ENCODE measurements at places on chromosomes 5 and 9.
A peak's percentile ranks its signal among the peaks of the same experiment; 100 is the strongest.

- DNase-seq = no peak
Measured at GRCh38 chr5:167485061-167485774, 806.2 kb upstream of the WWC1 start.

- peak; percentile 82 for DNase-seq
Measured at GRCh38 chr9:36728651-36729520, 156.2 kb downstream of the MELK start.

DNA sequence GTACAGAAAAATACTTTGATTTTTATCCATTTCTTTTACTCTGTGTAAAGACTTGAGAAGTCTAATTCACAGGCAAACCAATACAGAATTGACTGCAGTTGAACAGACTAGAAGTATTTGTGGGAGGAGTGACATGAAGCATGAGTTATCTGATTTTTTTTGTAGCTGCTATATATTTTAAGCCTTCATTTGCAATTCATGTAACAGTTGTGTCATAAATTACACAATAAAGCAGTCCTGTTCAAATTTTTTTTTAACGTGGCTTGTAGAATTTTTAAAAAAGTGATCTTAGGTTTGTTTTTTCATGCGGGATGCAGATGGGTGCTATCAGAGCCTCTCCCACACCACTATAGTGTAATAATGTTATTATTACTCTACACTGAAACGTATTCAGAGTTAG is 2.9 kb upstream of the MAML1 start:
- DNase-seq = no peak

- no peak for DNase-seq
Measured at GRCh38 chr5:31273631-31274378, 80.3 kb downstream of the CDH6 start.

- DNase-seq = peak; percentile 5
Measured at GRCh38 chr5:89929173-89929572, 480.4 kb downstream of the CETN3 start.
